Ascending aorta (tissue), 2 donors: ENCODE measurements at places on chromosomes 1 and 21. TPM values are rescaled to one million over a fixed set of nuclear protein-coding genes. Genes with fewer than 3 reads are reported as not detected.

Gene C8A
- total RNA-seq, result 0.21 TPM

Gene MAN1C1
- total RNA-seq, result 14.3 TPM

Gene HUNK
- 0.64 TPM for total RNA-seq

Gene PLA2G2D
- total RNA-seq, result not detected

Gene MATN1
- total RNA-seq, result 0.85 TPM

Gene NR5A2
- 12.7 TPM for total RNA-seq

Gene CRYBG2
- total RNA-seq, result not detected

Gene OR10J4
- total RNA-seq, result not detected
